Stimulated activated CD8-positive, alpha-beta memory T cell treated with anti-CD3 and anti-CD28 coated beads, Interleukin-7, amount 100 ng/mL, for 48 hours (primary cell): ENCODE measurements at places on chromosomes 1 and 21.

DNA sequence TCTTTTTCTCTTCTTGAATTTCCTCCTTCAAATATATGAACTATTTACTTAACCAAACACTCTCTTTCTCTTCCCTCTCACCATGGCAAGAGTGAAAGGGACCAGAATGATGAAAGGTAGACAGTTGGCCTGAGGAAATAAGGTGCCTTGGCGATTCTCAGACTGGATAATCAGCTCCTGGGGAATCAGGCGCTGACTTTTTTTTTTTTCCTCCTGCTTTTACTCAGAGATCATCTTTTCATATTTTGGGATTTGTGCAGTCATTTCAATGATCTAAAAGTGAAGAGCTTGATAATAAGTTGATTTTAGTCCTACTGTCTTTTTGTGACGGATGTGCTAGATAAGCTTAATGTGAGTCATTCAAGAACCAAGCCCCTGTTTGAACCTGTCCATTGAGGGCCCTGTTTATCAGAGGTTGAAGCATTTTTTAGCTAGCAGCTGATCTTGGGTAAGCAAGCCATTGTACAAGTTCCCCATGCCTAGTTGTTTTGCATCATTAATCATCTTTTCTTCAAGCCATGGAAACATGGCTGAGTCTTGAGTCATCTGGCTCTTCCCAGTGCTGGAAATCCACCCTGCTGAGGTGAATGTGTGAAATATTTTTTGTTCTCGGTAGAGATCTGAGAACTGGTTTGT, 40.8 kb downstream of the ITSN1 start:
- DNase-seq = no peak

- DNase-seq = peak; percentile 78
These were observed 2.1 kb upstream of the S100A2 start for GRCh38 chr1:153567621-153568366.

DNA sequence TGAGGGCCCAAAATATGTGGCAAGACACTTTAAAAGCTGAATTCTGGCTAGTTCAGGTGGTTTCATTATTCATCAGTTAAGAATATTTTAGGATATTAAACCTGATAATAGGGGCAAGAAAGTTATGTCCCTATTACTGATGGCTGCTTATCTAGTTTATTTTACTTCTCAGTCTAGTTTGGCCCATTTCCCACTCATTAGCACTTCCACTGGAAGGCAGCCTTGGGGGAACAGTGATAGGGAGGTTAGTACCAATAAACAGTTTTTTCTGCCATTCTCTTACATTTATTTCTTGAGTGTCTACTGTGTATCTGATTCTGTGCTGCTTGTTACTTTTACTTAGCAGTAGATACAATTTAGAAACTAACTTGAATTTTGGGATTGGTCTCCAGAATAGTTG, 9.0 kb downstream of the PPP1R12B start:
- no peak for DNase-seq

DNA sequence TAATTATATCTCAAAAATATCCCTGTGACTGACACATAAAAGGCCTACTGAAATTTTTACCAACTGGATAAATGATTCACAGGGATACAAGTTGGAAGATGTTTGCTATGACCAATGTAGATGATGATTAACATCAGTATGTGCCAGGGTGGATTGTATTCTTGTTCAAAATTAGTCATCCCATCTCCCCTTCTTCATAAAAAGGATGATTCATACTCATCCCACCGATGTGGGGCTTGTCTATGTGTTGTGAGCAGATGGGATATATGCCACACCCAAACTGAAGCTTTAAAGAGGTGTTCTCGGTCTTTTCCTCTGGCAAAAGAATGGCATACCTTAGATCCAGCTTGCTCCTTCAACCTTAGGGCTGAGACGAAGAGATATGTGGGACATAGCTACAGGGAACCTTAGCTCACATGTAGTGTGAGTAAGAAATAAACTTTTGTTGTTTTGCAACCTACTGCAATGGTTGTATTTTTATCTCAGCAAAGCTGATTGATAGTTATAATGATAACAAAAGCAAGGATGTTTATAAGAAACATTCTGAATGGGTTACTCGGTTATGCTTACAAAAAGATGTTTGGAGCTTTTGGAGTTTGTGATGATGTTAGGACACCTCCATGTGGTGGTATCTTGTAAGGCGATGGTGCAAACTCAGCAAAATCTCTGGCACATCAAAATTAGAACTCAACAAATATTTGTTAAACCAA, 29.4 kb downstream of the SPATA17 start:
- DNase-seq = no peak

DNA sequence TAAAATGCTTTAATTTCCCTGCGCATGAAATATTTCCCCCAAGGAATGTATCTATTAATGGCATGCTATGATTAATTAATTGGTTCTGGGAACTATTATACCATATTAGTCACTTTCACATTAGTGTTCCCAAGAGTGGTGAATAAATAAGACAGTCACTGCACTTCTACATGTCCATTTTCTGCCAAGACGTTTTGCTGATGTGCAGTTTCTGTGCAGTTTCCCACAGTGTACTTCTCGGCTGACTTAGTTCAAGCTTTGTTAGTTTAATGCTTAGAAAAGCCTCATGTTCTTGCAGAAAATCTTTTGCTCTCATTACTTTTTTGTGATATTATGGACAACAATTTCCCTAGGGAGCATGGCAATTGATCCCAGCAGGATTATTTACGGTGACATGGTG, 1014.5 kb downstream of the BRINP3 start:
- no peak for DNase-seq

DNA sequence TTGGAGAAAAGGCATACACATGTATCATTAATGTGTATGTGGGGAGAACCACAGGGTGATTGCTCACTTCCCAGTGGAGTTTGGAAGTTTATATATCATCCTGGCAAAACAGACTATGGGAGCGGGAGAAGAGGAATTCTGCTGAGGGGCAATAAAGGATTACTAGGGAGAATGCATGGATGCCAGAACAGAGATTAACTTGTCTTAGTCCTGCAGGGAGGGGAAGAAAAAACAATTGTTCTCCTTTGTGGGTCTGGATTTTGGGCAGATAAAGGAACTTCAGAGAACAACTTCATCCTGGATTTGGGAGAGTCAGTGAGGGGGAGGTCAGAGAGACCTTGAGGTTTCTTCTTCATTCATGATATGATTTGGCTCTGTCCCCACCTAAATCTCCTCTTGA, 55.9 kb upstream of the SOX13 start:
- DNase-seq = no peak

- no peak for DNase-seq
These were observed 1.5 kb upstream of the NHLH1 start for GRCh38 chr1:160365325-160365724.

DNA sequence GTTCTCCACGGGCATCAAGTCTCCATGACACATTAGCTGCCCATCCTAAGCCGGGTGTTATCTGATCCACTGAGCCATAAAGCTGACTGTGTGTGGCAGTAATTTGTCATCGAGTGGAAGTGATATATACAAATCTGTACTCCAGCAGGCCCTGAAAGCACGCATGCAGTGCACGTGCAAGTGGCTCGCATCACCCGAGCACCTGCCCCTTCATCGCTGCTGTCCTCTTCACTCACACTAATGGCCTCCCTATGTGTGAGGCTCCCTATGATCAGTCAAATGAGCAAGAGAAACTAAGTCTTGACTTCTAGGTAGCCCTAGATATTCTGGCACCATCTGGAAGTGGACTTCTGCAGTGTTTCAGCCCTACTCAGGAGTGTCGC, 248.6 kb downstream of the MATN1 start:
- DNase-seq = no peak

- DNase-seq = no peak
These were observed 57.5 kb upstream of the IL12RB2 start for GRCh38 chr1:67250051-67250653.
